CD4-positive, CD25-positive, alpha-beta regulatory T cell (primary cell): ENCODE measurements at places on chromosomes 12 and 14. TPM values are rescaled to one million over a fixed set of nuclear protein-coding genes. Genes with fewer than 3 reads are reported as not detected.

GRCh38 chr14:32167907-32168306, 33.9 kb upstream of the RNU6-7 start:
- no peak for DNase-seq

DNA sequence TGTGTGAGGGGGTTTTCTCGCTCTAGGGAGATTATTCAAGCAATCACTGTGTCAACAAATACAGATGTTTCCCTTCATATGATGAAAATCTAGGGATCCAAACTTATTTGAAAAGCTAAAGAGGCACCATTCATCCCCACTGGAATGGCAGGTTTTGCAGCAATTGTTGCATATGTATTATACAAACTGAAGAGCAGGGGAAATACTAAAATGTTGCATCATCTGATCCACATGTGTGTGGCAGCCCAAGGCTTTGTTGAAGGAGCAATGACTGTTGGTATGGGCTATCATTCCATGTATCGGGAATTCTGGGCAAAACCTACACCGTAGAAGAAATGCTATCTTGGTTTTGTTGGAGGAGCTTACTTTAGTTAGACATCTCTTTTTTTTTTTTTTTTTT, 4.1 kb upstream of the PRPF40B start:
- no peak for DNase-seq

GRCh38 chr12:28611115-28611435, 420.8 kb downstream of the CCDC91 start:
- no peak for DNase-seq

GRCh38 chr12:6450091-6450868, 1.6 kb upstream of the TAPBPL start:
- DNase-seq: no peak

DNA sequence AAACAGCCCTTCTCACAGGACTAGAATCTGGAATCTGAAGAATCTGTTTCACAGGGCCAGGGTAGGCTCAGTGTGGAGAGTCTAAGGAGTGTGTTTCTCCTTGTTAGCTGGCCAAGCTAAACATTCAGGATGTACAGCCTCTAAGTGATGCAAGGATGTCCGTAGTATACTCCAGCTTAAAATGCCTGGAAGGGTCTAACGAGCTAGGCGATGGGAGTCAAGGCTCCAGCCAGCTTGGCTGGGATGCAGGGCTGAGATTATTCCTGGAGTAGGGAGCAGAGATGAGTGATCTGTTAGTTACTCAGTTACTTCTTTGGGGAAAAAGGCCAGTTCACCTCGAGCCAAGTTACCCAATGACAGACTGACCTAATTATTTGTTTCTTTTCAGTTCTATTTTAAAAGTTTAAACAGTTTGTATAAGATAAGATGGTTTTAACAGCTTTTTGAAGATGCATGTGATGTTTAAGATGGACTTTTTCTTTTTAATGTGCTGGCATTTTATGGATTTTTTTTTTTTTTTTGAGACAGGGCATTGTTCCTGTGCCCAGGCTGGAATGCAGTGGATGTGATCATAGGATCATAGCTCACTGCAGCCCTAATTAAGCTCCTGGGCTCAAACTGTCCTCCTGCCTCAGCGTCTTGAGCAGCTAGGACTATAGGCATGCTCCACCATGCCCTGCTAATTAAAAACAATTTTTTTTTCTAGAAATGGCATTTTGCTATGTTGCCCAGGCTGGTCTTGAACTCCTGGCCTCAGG, 41.1 kb downstream of the SYNE2 start:
- no peak for DNase-seq

GRCh38 chr12:92961949-92962348, 32.9 kb upstream of the EEA1 start:
- DNase-seq: no peak

DNA sequence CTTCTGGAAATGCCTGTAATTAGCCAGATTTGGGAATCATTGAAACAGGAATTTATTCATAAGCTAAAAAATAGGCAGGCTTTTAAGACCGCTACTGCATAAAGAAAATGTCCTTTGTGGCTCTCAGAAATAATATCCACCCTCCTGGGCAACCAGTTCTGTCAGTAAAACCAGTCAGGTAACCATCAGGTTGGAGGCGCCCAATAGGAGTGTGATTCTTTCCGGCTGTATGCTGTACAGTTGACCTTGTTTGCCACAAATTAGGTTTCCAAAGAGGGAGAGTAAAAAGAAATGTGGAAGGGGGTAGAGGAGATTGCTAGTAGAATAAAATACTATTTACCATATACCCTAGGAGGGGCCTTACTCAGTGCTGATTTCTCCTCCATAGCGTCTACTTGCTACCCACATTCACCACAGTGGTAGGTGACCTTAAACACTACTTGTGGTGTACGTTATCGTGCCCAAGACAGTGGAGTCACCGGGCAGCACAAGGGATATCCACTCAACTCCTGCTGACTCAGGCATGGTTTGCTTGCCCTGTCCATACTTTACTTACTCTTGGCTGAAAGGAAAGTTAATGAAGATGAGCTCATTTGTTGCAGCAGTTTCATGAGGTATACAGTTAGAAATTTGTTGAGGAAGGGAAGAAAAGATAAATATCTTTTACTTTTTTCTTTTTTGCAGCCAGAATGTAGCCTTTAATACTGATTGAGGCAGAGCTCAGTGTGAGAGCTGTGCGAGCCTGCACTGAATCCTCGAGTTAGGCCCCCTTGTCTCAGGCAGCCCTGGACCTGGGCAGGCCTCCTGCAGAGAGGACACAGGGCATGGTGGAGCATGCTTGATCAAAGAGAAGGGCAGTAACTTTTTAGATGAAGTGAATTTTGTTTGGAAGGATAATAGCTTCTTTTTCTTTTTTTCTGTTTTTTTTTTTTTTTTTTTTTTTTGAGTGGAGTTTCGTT, 76.7 kb downstream of the DIP2B start:
- DNase-seq: no peak

GRCh38 chr14:28299227-28299626, 467.4 kb upstream of the FOXG1 start:
- DNase-seq: no peak

DNA sequence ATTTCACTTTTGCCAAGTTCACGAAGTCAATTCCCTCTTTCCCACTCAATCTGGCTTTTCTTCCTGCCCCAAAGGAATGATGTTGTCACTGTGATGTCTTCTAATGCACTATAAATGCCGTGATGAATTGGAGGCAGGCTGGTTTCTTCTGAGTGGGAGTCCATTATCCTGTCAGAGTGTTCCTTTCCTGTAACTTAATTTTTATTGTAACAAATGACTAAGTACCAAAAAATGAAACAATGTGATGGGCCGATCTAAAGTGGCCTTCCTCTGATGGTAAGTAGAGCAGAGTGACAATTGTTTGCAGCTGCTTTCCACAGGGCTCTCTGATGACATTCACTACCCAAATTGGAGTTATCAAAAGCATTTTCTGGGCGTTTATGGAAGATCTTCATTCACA, 22.2 kb downstream of the TMEM30B start:
- no peak for DNase-seq

GRCh38 chr14:22598099-22598895, at the start of gene ABHD4:
Gene ABHD4, plus strand, starts transcription at chr14:22598300. Its CDS starts 7 bp downstream, at chr14:22598307.
- peak; percentile 54 for DNase-seq

GRCh38 chr12:14322403-14322802, 43.1 kb upstream of the ATF7IP start:
- no peak for DNase-seq

- no peak for DNase-seq
Measured at GRCh38 chr12:87427770-87428169, 601.4 kb downstream of the C12orf50 start.

- no peak for DNase-seq
Measured at GRCh38 chr12:78871566-78871965, 7.0 kb downstream of the SYT1 start.

GRCh38 chr14:42391146-42391834, 784.6 kb downstream of the LRFN5 start:
- DNase-seq: no peak

GRCh38 chr12:95227818-95228356, 10.3 kb downstream of the VEZT start:
- DNase-seq: no peak

DNA sequence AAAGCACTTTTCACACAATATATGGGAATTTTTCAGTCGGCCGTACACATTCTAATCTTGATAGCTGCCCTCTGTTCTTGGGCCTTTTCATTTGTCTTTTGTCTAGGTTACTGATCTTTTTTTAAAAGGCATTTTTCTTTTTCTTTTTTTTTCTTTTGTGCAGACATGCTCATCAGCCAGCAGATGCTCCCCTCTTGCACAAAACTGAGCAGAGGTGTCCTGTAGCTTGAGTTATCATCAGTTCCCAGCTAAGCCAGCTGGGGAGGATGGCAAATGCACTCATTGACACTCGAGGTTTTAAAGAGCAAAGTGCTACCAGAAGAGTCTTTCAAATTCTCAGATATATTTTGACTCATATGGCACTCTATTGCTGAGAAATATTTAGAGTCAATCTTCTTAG, 913.9 kb upstream of the SEL1L start:
- no peak for DNase-seq

Gene KRT83
- polyA plus RNA-seq: not detected

Gene LRP1-AS
- polyA plus RNA-seq: not detected

Gene MON2
- 15.0 TPM for polyA plus RNA-seq

Gene ITPK1
- polyA plus RNA-seq: 24.5 TPM

Gene MCRS1
- 62.9 TPM for polyA plus RNA-seq

Gene MYH7
- polyA plus RNA-seq: not detected

Gene NTS
- polyA plus RNA-seq: not detected

Gene RNFT2
- 2.2 TPM for polyA plus RNA-seq
